H9 (cell line): ENCODE measurements at places on chromosomes 12 and 14. TPM values are rescaled to one million over a fixed set of nuclear protein-coding genes. Genes with fewer than 3 reads are reported as not detected.

Gene TSHR
- not detected in 2 replicates for total RNA-seq

Gene AP1G2
- total RNA-seq, result 107 and 121 TPM in 2 replicates

Gene ACOT6
- total RNA-seq, result not detected in 2 replicates

Gene UTP20
- total RNA-seq, result 35.3 and 38.3 TPM in 2 replicates

Gene LYZ
- not detected in 2 replicates for total RNA-seq

Gene LIN7A
- total RNA-seq, result 18.3 and 18.4 TPM in 2 replicates

Gene GLT8D2
- 2.9 and 3.8 TPM in 2 replicates for total RNA-seq

Gene GARIN6
- not detected in 2 replicates for total RNA-seq

Gene ACTR10
- 38.4 and 41.0 TPM in 2 replicates for total RNA-seq

Gene RILPL2
- 1.3 and 1.4 TPM in 2 replicates for total RNA-seq

Gene CD163
- total RNA-seq, result 0.07 and 0.09 TPM in 2 replicates

Gene CCDC177
- 6.1 and 6.2 TPM in 2 replicates for total RNA-seq

Gene CEP170B
- total RNA-seq, result 28.5 and 28.8 TPM in 2 replicates

Gene C1QL4
- total RNA-seq, result 1.2 and 1.9 TPM in 2 replicates

Gene PLEKHG3
- total RNA-seq, result 48.5 and 49.5 TPM in 2 replicates

Gene PTCSC3
- not detected in 2 replicates for total RNA-seq

Gene IGFBP6
- 4.2 and 5.7 TPM in 2 replicates for total RNA-seq
